Frontal cortex (tissue), 4 donors: ENCODE measurements at places on chromosomes 2 and 18.

- no peak for DNase-seq
Measured at GRCh38 chr2:196099916-196100315, 31.3 kb upstream of the DNAH7 start.

- DNase-seq: no peak
Measured at GRCh38 chr18:10514601-10515000, 11.2 kb upstream of the NAPG start.

DNA sequence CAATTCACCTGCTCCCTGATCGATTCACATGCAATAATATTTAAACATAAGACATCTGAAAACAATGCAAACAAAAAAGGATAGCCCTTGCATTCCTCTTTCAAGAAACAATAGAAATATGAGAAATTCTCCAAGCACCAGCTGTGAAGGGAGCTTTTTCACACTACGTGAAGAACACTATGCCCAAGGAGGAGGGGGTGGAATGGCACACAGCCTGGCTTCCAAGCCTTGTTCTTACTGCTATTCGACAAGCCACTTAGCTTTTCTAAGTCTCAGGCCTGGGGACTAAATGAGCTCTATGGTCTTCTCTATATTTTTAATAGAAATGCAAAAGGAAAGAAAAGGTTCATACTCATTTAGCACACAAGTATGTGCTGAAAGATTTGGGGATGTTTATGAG lies 92.2 kb upstream of the CHRNA1 start:
- no peak for DNase-seq

- no peak for DNase-seq
Measured at GRCh38 chr18:24063121-24063731, 48.7 kb downstream of the TTC39C start.

DNA sequence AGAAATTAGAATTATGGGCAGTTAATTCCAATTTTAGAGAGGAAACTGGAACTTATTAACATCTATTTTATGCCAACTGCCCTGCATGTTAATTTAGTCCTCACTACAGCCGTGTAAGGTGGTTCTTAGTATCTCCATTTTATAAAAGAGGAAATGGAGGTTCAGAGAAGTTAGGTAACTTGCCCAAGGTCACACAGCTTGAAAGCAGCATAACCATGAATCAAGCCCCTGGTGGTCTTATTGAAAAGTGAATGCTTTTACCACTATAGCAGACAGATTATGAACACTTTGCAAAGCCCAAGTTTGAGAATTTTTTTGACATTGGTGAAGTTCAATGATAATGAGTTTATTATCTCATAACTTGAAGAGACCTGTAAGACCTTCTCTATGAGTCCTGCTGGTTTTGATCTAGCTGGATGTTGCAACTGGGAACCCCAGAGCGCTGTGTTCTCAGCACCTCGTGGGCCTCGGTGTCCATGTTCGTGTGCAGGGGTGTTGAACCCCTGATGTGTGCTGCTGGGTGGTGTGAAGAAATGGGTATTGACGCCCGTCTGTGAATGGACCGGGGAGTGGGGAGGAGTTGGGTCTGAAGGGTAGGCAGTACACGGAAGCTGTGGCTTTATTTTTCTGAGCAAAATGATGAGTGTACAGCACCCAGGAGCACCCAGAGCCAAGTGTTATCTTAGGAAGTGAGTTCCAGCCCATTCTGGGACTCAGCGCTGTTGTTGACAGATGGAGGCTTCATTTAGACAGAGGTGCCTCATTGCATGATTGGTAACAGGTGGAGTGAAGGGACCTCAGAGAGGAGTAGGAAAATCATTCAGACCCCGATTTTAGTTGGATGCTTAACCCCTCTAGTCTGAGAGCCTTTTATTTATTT lies 9.7 kb downstream of the GREB1 start:
- DNase-seq: no peak

GRCh38 chr2:16462958-16463357 lies 202.7 kb downstream of the CYRIA start:
- DNase-seq: no peak

- DNase-seq: no peak
Measured at GRCh38 chr18:148841-149240, 9.5 kb upstream of the USP14 start.

GRCh38 chr2:171800639-171801038 lies 93.4 kb downstream of the SLC25A12 start:
- DNase-seq: no peak

- no peak for DNase-seq
Measured at GRCh38 chr2:105734762-105735538, 9.8 kb upstream of the NCK2 start.

DNA sequence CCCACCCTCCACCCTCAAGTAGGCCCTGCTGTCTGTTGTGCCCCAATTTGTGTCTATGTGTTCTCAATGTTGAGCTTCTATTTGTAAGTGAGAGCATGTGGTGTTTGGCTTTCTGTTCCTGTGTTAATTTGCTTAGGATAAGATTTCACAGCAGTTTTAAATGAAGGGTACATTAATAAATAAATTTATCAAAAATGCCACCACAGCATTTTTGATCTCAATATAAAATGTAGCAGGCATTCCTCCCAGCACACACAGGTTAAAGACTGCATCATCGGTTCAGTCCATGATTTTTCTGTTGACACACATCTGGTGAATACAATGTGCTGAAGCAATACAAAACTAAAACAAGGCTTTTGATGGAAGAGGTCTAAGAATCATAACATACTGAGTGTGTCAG lies 412.0 kb upstream of the LYPD1 start:
- no peak for DNase-seq

- DNase-seq: no peak
Measured at GRCh38 chr18:23661735-23662308, 889 bp downstream of the ANKRD29 start.

DNA sequence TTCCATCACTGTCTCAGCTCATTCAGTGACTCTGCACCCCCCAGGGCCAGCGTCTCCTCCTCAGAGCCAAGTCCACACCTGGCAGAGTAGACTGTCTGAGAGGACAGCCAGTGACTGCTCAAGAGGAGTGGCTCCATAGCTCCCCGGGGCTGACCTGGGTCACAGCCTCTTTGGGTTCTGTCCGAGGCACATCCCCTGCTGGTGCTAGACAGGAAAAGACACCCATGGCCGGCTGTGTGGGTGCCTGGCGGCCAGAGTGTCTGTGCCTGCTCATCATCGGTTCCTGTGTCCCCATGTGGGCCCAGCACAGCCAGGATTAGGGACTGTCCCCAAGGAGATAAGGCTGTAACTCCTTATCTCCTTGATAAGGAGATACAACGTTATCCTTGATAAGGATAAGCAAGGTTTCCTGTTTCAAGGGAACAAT lies 3.5 kb upstream of the CROCC2 start:
- no peak for DNase-seq

DNA sequence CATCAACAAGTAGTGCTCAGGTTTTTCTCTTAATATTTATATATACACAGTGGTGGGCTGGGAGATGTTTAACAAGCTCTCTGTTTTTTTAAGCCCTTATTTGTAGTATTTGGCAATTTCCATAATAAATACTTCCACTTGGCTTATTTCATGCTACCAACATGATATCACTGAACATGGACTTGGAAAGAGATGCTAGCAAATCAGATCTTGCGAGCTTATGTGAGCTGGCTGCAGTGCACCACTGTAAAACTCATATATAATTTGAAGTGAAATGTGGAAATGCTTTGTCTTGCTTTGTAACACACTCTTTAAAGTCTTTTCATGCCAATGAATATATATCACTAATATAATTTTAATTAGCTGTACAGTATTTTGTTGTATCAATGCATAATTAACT lies 155.7 kb downstream of the ALK start:
- DNase-seq: no peak

DNA sequence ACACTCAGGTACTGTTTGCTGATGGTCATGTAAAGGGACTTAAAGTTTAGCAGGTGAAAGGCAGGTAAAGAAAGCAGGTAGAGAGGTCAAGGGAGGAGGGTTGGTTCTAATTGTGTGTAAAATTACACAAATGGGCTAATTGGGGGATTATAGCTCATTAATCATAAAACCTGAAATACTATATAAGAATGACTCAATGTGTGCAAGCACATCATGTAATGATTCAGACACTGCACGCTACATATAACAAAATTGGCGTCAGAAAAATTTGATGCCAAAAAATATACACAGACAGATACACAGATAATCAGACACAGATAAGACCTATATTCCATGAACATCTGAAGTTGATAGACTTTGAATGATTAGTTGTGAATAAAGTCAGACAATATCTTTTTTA lies 120.7 kb upstream of the LMAN1 start:
- DNase-seq: no peak

DNA sequence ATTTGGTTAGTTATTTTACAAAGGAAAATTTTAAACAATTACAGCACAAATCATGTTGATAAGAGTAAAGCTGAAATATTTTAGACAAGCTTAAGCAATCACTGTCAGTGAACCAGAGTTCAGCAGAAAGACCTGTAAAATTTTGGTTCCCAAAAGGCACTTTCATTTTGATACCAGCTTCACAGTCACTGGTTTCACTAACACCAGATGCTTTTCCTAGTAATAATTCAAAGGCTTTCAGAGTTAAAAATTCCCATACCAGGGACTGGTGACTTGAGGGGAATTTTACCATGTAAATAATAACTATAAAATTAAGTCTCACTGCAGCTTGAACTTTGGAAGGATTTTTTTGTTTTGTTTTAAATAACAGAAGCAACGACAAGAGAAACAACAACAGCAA lies 102.3 kb upstream of the CD302 start:
- DNase-seq: no peak

DNA sequence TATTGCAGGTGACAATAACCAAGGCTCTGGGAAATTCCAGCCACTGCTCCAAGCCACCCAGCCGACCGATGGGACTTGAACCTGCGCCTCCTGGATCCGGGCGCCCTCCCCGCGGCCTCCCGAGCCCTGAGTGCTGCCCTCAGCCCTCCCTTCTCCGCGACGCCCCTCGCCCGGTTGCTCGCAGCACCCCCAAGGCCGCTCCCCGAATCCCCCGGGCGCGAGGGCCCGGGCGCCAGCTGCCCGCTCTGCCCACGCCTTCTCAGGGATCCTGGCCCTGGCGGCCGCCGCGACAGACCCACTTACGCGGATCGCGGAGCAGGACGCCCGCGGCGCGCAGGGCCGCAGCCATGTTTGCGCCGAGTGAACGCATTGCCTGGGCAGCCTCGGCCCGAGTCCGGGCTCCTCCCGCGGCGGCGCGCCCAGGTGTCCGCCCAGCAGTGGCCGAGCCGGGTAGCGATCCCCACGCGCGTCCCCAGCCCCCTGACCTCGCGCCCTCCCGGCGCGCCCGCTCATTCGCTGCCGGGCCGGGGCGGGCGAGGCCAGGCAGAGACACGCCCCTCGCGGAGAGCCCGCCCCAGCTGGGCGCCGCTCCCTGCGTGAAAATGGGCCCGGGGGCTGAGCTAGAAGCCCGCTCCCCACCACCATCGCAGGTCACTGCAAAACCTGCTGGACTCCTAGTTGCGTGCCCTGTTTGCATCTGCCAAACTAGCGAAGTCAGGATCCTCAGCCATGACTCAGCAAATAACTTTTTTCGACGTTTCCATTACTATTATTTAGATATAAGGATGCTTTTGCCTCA lies at the start of gene FECH:
Gene FECH, minus strand, starts transcription at position 452 of the 799 bp plus-strand sequence. Its CDS starts 82 bp downstream, at position 370.
- peak; percentile 88 for DNase-seq

DNA sequence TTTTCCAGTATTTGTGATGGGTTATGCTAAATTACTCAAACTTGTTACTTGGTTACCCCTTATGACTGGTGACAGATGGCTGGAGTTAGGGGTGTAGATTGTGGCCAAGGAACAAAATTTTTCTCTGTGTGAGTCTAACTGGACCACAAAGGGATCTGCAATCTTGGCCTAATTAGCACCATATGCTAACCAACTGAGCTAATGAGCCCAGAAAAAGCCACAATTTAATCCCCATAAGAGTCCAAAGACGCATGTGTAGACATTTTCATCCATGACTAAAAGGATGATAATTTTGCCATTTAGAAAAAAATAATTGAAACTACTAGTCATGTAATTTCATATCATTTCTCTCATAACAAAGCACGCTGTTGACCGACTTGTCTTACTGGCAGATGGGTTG lies 151.2 kb downstream of the ABCA12 start:
- no peak for DNase-seq
